Stimulated activated CD8-positive, alpha-beta memory T cell treated with anti-CD3 and anti-CD28 coated beads, Interleukin-4, amount 100 ng/mL, for 1 hour (primary cell): ENCODE measurements at places on chromosomes 12 and 14.

- no peak for DNase-seq
These were observed 8.5 kb upstream of the SMIM10L1 start for GRCh38 chr12:11162502-11162901.

- no peak for DNase-seq
These were observed 729.2 kb downstream of the AACS start for GRCh38 chr12:125794401-125794800.

DNA sequence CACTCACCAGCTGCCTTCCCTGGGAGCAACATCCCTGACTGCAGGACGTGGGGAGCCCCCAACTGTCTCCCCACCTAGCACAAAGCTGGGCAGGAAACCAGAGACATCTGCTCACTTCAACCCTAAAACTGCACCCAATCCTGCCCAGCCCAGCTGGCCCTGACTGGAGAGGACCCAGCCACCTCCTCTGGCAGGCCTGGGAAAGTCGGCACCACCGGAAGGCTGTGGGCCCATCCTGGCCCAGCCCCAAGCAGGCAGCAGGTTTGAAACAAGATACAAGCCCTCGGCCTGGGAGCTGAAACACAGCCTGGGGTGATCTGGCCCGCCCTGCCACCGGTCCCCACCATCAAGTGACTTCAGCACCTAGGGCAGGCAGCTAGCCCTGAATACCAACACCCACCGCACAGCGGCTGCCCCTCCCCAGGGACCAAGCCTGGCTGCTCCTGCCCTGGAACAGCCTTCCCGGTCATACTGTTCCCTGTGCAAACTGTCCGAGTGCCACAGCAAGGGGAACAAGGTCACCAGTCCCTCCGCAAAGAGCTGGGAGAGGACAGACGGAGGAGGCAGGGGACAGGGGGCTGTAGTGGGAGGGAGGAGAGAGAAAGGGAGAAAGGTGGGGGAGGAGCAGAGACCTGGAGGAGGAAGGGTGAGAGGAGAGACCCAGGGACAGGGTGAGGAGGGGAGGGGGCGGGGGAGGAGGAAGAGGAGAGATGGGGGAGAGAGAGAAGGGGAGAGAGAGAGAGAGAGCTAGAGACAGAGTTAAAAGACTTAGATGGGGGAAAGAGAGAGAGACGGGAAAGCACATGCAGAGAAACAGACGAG is 115.7 kb downstream of the RFLNA start:
- no peak for DNase-seq

GRCh38 chr12:44618946-44619345 is 257.2 kb downstream of the NELL2 start:
- DNase-seq: no peak

- no peak for DNase-seq
These were observed 85.7 kb downstream of the DUSP16 start for GRCh38 chr12:12476857-12477531.

DNA sequence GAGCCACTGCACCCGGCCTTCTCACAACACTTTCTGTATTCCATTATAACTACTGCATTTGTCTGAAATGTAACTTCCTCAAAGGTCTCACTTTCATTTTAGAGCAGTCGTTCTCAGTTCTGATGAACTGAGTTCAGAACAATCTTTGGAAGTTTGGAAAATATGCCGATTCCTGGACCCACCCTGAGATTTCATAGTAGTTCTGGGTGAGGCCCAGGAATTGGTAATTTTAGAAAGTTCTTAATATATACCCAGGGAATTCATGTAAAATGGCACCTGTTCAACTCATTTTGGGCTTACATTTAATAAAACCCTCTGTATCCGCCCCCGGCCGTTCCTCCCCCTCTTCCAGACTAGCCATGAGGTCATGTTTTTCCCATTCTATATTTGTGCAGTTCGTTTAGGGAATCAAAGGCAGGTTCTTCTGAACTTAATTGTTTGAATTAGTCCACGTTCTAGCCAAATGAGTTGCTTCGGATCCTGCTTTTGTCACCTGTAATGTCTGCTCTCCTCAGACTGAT is 5.9 kb downstream of the GSG1 start:
- DNase-seq: no peak

- no peak for DNase-seq
These were observed 65.5 kb upstream of the SLC38A4 start for GRCh38 chr12:46891306-46891705.
